ENCODE measurements at places on chromosomes 4 and X. TPM values are rescaled to one million over a fixed set of nuclear protein-coding genes. Genes with fewer than 3 reads are reported as not detected.

The UBE2A gene
- polyA plus RNA-seq = 97.7 TPM

The ASMT gene
- 0.47 TPM for polyA plus RNA-seq

The RASSF6 gene
- 7.0 TPM for polyA plus RNA-seq

The DSPP gene
- not detected for polyA plus RNA-seq

The WDFY3 gene
- 53.4 TPM for polyA plus RNA-seq

DNA sequence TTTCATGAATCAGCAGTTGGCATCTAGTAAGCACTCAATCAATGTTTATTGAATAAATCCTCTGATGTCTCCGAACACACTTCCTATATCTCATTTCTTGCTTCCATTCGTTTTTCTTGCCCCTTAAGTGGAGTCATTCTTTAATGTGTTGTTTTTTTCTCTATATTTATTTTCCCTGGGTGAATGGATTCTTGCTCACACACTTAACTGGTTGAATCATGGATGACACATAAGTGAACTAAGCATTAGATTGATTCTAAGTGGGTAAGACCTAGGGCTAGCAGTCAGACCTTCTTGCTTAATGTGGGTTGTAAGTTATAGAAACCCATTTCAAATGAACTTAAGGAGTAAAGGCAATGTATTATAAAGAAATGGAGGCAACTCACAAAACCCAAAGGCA lies 111.1 kb downstream of the RTL3 start:
- DNase-seq = no peak

DNA sequence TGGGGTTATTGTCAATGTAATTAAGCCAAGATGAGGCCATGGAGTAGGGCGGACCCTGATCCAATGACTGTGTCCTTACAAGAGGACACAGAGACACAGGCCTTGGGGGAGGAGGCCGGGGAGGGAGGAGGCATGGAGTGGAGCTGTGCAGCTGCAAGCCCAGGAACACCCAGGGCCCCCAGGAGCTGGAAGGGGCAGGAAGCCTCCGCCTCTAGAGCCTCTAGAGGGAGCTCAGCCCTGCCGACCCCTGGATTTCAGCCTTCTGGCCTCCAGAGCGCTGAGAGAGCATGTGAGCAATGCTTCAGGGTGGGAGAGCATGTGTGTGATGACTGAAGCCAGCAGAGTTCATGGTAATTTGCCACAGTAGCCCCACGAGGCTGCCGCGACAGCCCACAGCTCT lies 234.6 kb downstream of the AFAP1 start:
- DNase-seq = no peak

- peak; percentile 61 for DNase-seq
Observed at GRCh38 chrX:103310555-103311398, at the start of gene BEX2. Gene BEX2 (minus strand): TSS chrX:103310990. CDS start chrX:103309976, 1,014 bp downstream.

GRCh38 chrX:149274516-149275105 lies 230.5 kb downstream of the IDS start:
- DNase-seq = no peak

DNA sequence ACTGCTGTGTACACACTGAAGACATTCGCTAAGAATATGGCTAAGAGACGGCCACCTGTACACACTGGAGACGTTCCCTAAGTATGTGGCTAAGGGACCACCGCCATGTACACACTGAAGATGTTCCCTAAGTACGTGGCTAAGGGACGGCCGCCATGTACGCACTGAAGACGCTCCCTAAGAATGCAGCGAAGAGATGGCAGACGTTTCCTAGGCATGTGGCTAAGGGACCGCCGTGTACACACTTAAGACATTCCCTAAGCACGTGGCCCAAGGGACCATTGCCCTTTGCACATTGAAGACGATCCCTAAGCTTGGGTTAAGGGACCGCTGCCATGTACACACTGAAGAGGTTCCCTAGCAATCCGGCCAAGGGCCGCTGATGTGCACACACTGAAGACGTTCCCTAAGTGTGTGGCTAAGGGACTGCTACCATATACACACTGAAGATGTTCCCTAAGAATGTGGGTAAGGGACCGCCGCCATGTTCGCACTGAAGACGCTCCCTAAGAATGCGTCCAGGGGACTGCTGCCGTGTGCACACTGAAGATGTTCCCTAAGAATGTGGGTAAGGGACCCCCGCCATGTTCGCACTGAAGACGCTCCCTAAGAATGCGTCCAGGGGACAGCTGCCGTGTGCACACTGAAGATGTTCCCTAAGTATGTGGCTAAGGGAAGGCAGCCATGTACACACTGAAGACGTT lies 36.7 kb downstream of the DHRSX start:
- DNase-seq = no peak

GRCh38 chr4:77358315-77358928 lies 201.4 kb downstream of the CCNG2 start:
- DNase-seq = peak; percentile 16

All from renal cortex interstitium (tissue), 15 donors.